ENCODE measurements at places on chromosomes 7 and 10.

GRCh38 chr10:60222047-60222446, 167.6 kb downstream of the ANK3 start:
- no peak for DNase-seq

DNA sequence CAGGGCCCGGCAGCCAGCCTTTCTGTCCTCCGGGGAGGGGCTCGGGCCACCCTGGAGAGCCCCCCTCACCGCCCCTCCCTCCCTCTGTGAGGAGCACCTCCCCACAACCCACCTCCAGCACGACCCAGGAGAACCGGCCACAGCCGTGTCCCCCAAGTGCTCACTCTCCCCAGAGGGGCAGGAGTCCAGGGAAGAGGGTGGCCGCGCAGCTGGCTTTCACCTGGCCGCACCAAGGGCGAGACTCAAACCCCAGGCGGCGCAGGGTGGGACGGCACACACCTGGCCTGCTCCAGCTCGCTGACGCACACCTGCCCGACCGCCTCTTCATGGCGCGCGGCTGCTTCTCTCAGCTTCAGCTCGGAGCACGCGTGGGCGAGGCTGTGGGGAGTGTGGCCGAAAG, 73.4 kb downstream of the CFAP46 start:
- DNase-seq: no peak

DNA sequence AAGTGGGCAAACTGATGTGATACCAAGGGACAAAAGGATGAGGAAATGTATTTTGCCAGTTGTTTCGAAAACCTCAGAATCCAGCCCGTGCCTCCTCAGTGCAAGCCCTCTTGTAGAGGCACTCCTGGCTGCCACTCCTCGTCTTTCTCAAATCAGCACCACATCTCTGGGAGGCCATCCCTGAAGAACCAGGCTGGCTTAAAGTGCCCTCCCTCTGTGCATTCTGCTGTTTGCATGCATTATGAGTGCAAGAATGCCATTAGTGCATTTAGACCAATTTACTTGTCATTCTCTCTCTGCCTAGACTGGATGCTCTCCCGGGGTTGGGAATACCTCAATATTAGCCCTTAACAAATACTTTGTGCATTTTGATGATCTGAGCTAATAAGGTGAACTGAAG, 19.9 kb upstream of the FAM180A start:
- DNase-seq: no peak

- DNase-seq: no peak
Measured at GRCh38 chr7:158142657-158143056, 445.0 kb downstream of the PTPRN2 start.

DNA sequence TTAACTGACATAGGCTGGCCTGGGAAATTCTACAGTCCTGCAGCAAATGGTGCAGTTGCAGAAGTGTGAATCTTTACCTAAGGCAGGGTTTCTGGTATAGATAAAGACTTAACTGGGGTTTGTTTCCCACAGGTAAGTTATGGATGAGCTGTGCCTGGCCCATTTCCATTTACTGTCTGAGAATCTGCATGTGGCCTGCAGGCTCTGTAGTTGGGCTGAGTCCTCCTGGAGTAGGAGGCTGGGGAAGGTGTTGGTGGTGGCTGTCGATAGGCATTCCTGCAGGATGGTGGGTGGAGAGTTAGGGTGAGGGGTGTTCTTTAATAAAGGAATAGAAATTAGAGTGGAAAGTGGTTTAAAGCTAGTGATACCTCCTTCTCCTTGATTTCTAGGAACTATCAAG, 193.5 kb downstream of the AUTS2 start:
- DNase-seq: no peak

- DNase-seq: no peak
Measured at GRCh38 chr10:86848747-86849146, 92.3 kb downstream of the BMPR1A start.

DNA sequence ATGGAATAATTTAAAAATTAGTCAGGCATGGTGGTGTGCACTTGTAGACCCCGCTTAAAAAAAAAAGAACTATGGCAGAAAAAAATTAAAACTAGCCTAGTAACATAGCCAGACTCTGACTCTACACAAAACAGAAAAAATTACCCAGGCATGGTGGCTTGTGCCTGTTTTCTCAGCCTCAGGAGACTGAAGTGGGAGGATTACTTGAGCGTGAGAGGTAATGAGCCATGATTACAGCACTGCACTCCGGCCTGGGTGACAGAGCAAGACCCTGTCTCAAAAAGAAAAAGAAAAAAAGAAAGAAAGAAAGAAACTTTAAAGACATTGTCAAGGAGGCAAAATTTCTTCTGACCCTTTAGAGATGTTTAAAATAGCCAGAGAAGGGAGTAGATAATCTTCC, 109.0 kb upstream of the TMEM106B start:
- DNase-seq: no peak

GRCh38 chr7:112572669-112573301, 92.0 kb downstream of the LSMEM1 start:
- DNase-seq: no peak

All from foreskin fibroblast (primary cell).